ENCODE measurements at places on chromosomes 3 and 15. TPM values are rescaled to one million over a fixed set of nuclear protein-coding genes. Genes with fewer than 3 reads are reported as not detected.

DNA sequence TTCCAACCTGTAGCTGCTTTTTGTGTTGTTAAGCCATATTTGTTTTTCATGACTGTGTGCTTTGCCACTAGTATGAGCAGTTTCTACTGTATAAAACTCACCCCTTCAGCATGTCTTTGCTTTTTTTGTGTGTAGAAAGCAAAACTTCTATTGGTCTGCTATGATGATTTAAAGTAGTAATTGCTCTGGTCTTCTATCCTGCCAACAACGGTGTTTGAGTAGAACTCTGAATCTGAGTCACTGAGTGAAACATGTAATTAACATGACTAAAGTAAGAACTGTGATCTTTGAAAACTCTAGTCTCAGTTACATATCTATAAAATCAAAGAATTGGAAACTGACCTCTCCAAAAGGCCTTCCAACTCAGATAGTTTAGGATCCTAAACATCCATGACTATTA is 133.6 kb downstream of the TPRG1 start:
- no peaks in the 10 kb centered on the region for H3K27me3 ChIP-seq
- no peaks in the 10 kb centered on the region for H3K4me1 ChIP-seq
- H3K27ac ChIP-seq, result no peak overlapping the region
- no peaks in the 10 kb centered on the region for H3K36me3 ChIP-seq

Gene CPEB1
- 13.7 TPM for total RNA-seq

- H3K36me3 ChIP-seq, result no peaks in the 10 kb centered on the region
- no peak for DNase-seq
- H3K4me3 ChIP-seq, result no peak overlapping the region
- no peaks in the 10 kb centered on the region for H3K4me1 ChIP-seq
Observed at GRCh38 chr3:77380136-77380535, 340.2 kb downstream of the ROBO2 start.

DNA sequence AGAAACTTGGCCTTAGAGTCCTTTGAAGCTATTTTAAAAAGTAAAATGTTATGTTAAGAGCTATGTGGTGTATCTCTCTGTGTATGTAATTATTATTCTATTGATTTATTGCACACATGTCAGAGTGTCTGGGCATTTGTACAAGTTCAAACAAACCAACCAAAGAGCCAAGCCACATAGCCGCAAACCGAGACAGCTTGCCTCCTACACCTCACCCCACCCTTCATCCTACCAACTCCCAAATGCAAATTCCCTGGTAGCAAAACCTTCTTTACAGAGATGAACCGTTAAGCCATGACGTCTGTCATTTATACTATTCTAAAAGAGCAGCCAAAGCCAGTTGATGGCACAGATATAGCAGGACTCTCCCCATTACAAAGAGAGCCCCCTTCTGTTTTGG is 332.3 kb downstream of the ERC2 start:
- no peaks in the 10 kb centered on the region for H3K27me3 ChIP-seq
- no peak for DNase-seq

DNA sequence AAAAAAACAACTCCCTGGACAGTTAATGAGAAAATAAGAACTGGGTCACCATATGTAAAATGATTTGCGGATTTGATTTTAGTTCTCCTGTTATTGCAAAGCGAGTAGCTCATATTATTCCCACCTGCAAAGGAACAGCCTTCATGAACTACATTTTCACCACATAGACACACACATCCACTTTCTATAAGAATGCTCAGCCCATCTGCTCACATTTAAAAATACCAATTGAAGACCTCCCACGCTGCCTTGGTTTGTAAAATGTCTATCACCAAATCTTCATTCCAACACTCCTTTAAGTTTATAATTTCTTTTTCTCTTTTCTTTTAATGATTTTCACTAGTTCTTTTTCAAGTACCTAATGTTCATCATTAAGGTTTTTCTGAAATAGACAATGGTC is 148.6 kb downstream of the FGF12 start:
- no peak for DNase-seq
- no peaks in the 10 kb centered on the region for H3K27me3 ChIP-seq
- no peaks in the 10 kb centered on the region for H3K4me1 ChIP-seq
- no peak overlapping the region for H3K27ac ChIP-seq

GRCh38 chr3:101050046-101050445 is 56.8 kb upstream of the ABI3BP start:
- no peak overlapping the region for H3K27ac ChIP-seq
- DNase-seq, result no peak
- H3K36me3 ChIP-seq, result no peaks in the 10 kb centered on the region
- no peaks in the 10 kb centered on the region for H3K4me1 ChIP-seq
- H3K4me3 ChIP-seq, result no peak overlapping the region

GRCh38 chr3:101038393-101038792 is 45.2 kb upstream of the ABI3BP start:
- H3K27me3 ChIP-seq, result no peaks in the 10 kb centered on the region
- no peak overlapping the region for H3K4me3 ChIP-seq
- no peaks in the 10 kb centered on the region for H3K36me3 ChIP-seq
- no peak for DNase-seq
- no peak overlapping the region for H3K27ac ChIP-seq
- H3K4me1 ChIP-seq, result no peaks in the 10 kb centered on the region

Gene ADIPOQ
- total RNA-seq, result 0.04 TPM

DNA sequence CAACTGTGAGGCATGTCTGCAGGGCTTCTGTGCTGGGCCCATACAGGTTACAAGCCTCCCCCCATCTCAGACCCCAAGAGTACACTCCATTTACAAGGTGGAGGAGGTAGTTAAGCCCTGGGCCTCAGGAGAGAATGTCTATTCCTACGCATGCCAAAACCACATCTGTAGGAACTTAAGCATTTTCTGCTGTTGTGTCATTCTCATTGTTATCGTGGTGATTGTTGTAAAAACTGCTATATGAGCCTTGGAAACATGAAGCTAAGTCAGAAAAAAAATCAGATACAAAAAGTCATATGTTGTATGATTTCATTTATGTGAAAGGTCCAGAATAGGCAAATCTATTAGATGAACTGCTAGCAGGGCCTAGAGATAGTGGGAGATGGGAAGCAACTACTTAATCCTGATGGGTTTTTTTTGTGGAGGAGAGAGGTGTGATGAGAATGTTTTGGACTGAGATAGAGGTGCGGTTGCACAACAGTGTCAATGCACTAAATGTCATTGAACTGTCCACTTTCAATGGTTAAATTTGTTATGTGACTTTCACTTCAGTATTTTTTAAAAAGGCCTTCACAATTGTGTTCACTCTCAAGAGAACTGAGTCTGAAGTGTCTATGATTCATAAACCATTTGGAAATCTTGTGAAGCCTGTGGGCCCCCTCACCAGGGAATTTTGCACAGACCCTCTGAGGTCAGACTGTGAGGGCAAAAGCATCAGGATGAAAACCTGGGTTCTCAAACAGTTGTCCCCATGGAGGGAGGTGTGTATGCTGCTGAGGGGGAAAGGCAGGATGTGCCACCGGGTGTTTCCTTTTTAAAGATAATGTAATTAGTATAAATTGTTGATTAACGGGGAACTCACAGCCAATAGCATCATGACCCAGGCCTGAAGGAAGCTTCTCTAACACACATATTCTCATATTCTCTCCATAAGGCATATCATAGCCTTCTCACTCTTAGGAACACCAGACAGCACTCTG is 3.2 kb downstream of the RTP3 start:
- H3K4me1 ChIP-seq, result peaks cover 73% of the 10 kb centered on the region
- H3K27me3 ChIP-seq, result no peaks in the 10 kb centered on the region

- H3K4me1 ChIP-seq, result peaks cover 30% of the 10 kb centered on the region
- no peak overlapping the region for H3K27ac ChIP-seq
- no peak for DNase-seq
- no peak overlapping the region for H3K4me3 ChIP-seq
- no peaks in the 10 kb centered on the region for H3K36me3 ChIP-seq
- no peaks in the 10 kb centered on the region for H3K27me3 ChIP-seq
Observed at GRCh38 chr3:139325551-139325950, 18.3 kb upstream of the MRPS22 start.

Gene FGF7
- total RNA-seq, result not detected

GRCh38 chr15:32781781-32782180 is 64.0 kb downstream of the GREM1 start:
- no peaks in the 10 kb centered on the region for H3K4me1 ChIP-seq
- no peak overlapping the region for H3K27ac ChIP-seq
- H3K36me3 ChIP-seq, result no peaks in the 10 kb centered on the region

DNA sequence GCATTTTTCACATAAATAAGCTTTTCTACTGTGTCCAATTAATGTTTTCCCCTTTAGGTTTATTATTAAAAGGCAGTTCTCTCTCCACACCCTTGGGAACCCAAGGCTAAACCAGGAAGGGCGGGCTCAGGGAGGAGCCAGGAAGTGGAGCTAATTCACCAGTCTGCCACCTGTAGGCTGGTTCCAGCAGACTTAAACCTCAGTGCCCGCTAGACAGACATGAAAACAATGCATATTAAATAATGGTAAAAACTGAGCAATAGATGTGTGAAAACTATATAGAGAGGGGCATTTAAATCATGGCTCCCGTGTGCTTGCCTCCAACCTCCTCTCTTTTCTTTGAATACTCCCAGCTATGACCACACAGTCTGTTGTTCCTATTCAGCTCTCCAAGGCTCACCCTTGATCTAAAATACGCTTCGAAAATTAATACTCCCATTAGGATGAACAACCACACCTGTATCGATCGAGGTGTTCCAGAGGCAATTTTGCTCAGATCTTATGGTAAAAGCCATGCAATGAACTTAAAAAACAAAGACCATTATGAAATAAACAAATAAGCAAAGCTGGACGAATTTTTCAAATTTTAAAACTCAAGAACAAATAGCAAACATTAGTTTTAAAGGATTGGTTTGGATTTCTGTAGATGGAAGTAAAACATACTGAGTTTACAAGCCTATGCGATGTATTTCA is 253.3 kb downstream of the TJP1 start:
- no peak overlapping the region for H3K27ac ChIP-seq
- H3K27me3 ChIP-seq, result no peaks in the 10 kb centered on the region
- H3K4me1 ChIP-seq, result no peaks in the 10 kb centered on the region
- no peaks in the 10 kb centered on the region for H3K36me3 ChIP-seq
- H3K4me3 ChIP-seq, result no peak overlapping the region
- no peak for DNase-seq

DNA sequence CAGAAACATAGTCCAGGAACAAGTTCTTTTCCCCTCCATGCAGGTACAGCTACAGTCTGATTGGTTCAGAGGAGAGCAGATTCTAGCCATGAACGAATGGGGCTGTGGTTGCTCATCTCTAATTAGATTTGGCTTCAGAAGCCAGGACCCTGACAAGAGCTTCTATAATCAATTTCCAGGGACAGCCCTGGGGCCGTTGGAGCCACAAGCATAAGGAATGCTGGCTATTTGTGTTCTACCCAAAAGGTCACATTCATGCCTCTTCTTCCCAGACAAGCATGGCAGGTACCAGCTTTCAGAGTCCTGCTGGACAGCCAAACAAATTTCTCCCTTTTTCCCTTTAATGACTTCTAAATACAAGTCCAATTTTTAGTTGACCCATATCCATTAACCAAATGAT is 215.5 kb upstream of the LRTM1 start:
- DNase-seq, result no peak
- H3K27me3 ChIP-seq, result no peaks in the 10 kb centered on the region
- H3K36me3 ChIP-seq, result no peaks in the 10 kb centered on the region
- H3K27ac ChIP-seq, result no peak overlapping the region
- no peak overlapping the region for H3K4me3 ChIP-seq

Gene KLHDC8B
- total RNA-seq, result 32.9 TPM

Gene KIF7
- 1.8 TPM for total RNA-seq

Gene GP9
- not detected for total RNA-seq

Gene USP19
- total RNA-seq, result 65.9 TPM

DNA sequence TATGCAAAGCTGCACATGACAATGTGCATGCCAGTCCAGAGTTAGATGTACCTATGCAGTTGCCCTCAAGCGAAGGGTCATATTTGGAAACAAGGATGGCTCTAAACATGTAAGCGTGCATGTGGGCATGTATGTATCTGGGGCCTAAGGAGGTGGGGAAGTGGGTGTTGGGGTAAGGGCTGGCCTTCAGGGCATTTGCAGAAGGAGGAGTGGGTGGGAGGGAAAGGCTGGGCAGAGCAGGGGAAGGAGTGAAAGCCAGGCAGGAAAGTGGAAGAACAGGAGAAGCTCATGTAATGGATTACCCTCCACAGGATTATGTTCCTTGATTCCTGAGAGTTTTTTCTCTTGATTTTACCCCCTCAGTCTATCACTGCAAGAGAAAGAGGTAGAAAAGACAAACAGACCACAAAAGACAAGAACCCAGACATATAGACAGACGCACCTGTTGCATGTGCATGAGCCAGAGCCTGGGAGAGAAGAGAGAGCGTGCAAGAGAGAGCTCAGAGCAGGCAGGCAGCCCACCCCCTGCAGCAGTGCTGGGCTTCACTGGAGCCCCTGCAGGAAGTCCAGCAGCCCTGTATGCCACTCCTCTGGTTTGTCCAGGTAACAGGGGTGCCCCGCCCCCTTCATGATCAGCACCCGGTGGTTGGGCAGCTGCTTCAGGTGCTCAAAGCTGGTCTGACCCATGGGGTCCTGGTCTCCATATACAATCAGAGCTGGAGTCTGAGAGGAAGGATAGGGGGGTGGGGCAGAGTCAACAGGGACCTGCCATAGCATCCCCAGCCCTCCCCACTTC is 1.8 kb upstream of the PCBP4 start:
- no peak overlapping the region for H3K4me3 ChIP-seq
- peaks cover 4% of the 10 kb centered on the region for H3K4me1 ChIP-seq
- H3K27ac ChIP-seq, result no peak overlapping the region
- H3K27me3 ChIP-seq, result no peaks in the 10 kb centered on the region

Gene ZNF619
- total RNA-seq, result 10.5 TPM

DNA sequence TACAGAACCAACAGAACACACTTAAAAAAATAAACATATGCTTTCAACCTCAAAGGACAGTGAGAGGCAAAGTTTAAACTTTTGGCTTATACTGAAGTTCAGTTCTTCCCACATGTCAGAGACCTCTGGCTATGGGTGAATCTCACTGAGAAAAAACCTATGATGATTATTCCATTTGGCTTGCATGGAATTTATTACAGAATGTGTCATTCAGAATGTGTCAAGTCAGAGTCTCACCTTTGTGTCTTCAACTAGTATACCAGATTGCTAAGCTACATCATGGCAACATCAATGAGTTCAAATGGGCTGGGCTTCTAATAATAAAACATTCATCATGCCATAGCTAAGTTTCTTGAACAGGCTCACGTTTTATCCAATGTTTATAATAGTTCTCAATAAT is 987.0 kb downstream of the NTRK3 start:
- no peaks in the 10 kb centered on the region for H3K4me1 ChIP-seq
- no peaks in the 10 kb centered on the region for H3K27me3 ChIP-seq
- DNase-seq, result no peak
- no peak overlapping the region for H3K4me3 ChIP-seq
- H3K27ac ChIP-seq, result no peak overlapping the region

DNA sequence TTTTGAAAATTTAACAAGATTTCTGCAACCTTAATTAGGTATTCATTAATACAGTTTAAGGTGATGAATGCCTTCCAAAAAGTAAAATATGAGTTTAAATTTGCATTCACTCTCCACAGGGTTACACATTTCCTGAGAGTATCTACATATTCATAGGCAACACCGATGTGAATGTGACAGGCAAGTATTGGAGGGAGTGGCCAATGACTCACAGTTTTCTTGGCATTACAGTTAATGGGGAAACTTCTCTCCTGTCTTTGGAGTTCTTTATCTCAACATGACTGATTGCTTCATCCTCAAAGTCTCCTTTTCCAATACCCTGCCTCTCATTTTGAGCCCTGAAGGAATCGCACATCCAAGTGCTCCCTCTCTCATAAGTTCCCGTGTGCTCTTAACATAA is 181.9 kb upstream of the CHL1 start:
- H3K27me3 ChIP-seq, result no peaks in the 10 kb centered on the region
- no peak for DNase-seq
- H3K27ac ChIP-seq, result no peak overlapping the region
- no peaks in the 10 kb centered on the region for H3K36me3 ChIP-seq
- no peak overlapping the region for H3K4me3 ChIP-seq

GRCh38 chr3:77326586-77326985 is 286.7 kb downstream of the ROBO2 start:
- H3K4me1 ChIP-seq, result no peaks in the 10 kb centered on the region
- DNase-seq, result no peak
- H3K27me3 ChIP-seq, result no peaks in the 10 kb centered on the region
- no peak overlapping the region for H3K27ac ChIP-seq
- no peaks in the 10 kb centered on the region for H3K36me3 ChIP-seq
- no peak overlapping the region for H3K4me3 ChIP-seq

Data from K562 (cell line).